Stimulated activated CD8-positive, alpha-beta memory T cell treated with anti-CD3 and anti-CD28 coated beads, Interleukin-12 subunit alpha, Interleukin-12 subunit beta, amount 100 ng/mL, for 4 hours (primary cell): ENCODE measurements at places on chromosomes 11 and 22.

GRCh38 chr11:93100211-93100610 is 97.6 kb downstream of the SLC36A4 start:
- no peak for DNase-seq

- DNase-seq = no peak
These were observed 155.6 kb downstream of the BRD1 start for GRCh38 chr22:49672014-49672516.

DNA sequence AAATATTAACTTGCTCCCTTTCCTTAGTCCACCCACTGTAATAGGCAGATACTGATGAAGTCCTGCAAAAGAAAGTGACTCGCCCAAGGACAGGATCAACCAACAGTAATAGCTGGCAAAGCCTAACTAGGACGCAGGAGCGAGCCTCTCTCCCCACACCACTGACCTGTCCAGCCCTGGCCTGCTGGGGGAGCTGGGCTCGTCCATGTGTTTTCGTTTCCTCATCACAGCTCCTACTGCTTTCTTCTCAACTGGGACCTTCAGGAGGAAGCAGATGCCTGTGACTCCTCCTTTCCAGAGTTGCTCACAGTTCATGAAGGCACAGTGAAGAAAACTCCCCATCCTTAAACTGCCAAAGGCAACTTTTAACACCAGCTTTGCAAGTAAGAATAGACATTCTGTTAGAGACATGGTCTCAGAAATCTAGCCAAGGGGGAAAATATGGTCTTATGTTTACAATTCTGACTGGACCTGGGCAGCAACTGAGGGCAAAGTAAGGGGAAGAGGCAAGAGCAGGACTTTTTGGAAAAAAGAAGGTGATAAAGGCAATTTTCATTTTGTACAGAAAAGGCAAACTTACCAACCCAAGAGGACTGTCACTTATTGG is 11.6 kb upstream of the GPHA2 start:
- DNase-seq = no peak

DNA sequence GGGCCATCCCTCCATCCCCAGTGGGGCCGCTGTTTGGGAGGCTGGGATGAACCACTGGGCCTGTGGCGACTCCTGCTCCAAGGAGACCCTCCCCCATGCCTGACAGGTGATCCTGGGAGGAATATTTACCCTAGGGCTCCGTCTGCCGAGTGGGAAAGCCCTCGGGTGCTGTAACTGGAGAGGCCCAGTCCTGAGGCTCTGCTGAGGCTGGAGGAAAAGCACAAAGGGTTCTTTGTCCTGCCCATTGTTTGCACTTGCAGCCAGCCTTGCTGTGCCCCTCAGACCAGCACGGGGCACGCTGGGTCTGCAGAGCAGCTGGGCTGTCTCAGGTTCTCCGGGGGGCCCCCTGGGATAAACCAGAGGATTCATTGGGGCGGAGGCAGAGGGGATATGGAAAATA is 321.1 kb downstream of the MN1 start:
- no peak for DNase-seq

DNA sequence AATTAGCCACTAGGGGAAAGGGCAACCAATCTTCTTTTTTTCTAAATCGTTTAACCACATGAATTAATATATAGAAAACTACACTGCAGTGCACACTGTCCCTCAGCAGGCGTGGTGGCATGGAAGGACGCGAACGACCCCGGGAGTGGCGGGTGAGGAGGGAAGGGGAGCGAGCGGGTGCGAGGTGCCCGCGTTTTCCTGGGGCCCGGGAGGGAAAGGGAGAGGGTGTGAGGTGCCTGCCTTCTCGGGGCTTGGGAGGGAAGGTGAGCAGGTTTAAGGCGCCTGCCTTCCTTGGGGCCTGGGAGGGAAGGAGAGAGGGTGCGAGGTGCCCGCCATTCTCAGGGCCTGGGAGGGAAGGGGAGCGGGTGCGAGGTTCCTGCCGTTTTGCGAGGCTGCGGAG is 765 bp downstream of the GAB4 start:
- no peak for DNase-seq

DNA sequence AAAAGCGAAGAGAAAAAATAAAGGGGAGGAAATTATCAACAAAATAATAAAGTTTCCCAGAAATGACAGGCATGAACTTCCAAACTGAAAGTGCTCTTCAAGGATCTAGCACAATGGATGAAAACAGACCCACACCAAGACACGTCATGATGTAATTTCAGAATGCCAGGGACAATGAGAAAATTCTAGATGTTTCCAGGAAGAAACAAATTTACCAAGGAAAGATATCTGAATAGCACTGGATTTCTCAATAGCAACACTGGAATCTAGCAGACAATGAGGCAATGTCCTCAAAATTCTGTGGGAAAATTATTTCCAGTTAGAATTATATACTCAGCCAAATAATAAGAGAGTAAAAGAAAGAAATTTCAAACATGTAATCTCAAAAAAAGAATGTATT is 46.0 kb downstream of the DENND5A start:
- DNase-seq = no peak

DNA sequence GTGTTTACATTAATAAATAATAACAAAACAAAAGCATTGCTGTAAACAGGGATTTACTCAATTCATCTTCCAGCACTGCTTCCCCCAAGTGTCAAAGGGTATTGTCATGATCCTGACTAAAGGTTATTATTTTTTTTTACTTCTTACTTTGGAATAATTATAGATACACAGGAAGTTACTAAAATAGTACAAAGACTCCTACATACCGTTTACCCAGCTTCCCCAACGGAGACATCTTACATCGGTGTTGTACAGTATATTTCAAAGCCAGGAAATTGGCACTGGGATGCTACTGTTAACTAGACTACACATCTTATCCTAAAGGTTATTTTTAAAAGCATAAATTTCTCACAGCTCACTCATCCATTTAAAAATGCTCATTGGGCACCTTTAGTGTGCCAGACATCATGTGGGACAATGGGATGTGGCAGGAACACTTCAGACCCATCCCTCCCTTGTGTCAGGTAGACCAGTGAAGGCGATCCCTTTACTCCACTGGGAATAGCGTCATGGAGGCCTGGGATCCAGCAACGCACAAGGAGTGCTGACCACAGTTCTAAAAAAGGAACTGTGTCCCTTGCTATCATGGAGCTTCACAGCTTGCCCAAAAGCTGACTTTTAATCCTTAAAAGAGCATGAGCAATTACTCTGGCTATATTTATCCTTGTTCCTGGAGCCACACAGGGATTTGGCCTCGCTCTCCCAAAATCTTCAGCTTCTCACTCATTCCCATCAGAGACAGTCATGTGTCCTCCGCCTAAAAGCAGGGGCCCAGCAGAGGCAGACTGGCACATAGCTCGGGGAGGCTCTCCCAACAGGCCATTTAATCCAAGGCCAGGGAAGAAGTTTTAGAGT is 3.1 kb upstream of the IRAG1 start:
- no peak for DNase-seq

DNA sequence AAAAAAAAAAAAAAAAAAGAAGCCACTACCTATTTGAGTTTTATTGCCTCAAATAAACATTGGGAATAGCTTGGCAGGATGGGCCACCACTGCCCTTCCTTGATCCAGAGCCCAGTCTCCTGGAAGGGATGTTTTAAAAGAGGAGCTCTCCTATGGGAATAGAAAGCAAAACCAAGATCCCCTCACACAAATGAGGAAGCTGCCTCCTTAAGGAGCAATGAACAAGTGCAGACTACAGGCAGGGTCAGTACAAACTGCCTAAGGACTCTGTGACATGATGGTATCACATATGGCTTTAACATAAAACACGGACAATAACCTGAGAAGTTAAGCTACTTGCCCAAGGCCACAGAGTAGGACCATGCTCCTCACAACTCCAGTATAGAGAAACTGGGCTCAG is 120.8 kb downstream of the NAT10 start:
- no peak for DNase-seq

GRCh38 chr11:16989554-16989953 is 24.7 kb downstream of the PLEKHA7 start:
- no peak for DNase-seq

GRCh38 chr11:87861030-87861429 is 314.2 kb downstream of the RAB38 start:
- no peak for DNase-seq

DNA sequence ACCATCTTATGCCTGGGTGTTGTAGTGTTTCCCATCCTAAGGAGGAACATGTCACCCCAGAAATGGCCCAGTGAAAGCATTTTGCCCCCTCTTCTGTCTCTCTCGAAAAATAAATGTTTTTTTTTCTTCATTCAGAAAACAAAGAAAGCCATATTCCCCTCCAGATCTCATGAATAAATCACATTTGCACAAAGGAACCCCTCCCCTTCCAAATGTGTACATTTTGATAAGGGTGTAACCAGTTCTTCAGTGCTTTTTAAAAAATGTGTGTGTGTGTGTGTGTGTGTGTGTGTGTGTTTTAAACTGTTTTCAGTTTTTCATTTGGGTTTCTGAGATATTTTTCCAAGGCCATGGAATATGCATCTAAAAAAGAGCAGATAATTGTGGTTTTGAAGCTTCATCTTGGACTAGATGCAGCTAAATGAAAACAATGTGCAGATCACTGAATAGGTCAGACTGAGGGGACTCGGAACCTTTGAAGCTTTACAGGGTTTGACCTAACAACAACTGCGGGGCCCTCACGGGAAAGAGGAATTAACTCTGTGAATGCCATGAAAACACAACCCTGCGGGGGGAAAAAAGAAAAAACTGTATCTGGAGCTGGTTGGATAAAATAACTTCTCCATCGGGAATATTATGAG is 76.4 kb downstream of the YAP1 start:
- no peak for DNase-seq

- no peak for DNase-seq
These were observed 171.8 kb downstream of the TBC1D22A start for GRCh38 chr22:46934172-46934745.

GRCh38 chr11:103587901-103588788 is 448.3 kb upstream of the DDI1 start:
- DNase-seq = no peak

DNA sequence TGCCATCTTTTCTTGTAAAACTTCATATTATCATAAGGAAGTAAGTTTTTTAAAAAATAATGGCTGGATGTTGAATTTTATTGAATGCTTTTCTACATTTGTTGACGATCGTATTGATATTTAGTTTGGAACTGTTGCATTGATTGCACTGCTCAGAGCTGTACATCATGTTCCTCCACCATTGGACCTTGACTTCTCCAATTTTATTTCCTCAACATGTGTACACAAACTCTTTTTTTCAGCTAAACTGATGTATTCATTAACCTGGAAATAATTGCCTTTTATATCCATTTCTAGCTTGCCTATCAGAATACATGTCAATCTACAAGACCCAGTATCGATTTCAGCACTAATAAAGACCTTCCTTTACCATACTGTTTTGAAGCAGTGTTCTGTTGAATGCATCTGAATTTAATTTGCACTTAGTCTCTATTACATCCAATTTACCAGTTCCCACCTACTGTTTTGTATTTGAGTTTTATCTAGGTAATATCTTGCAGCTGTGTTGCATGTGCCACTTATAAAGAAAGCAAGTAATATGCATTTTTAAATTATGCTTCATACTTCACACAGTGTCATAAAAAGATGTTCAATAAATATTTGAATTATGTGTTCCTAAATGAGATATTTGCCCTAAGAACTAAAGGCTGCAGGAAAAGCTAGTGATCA is 5.5 kb downstream of the CEP57 start:
- no peak for DNase-seq

DNA sequence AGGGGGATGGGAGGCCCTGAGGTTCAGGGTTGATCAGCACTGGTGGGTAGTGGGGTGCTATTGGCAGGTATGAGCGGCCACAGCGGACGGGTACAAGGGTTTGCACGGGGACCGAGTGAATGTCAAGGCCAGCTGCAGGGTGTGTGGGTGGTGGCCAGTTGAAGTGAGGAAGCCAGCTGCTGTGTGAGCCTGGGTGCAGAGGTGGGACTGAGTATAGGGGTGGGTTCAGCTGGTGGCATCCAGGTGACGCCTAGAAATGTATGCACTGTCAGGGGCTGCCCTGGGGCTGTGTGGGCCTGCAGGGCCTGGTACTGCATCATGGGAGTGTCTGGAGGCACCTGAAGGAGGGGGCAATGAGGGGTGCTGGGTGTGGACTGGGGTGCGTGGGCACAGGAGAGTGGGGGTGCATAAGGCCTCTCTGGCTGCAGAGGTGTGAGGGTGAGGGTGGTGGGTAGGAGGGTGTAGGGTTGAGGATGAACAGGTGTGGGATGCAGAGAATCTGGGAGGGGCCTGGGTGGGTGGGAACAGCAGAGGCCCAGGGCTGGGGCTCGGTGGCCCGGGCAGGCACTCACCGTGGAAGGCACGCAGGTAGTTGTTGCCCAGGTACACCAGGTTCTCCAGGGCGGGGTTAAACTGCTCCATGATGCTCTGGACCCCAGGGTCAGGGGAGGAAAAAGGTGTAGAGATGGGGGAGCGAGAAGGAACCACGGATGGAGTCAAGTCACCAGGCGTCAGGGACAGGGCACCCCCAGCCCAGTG is 1.7 kb downstream of the BAIAP2L2 start:
- no peak for DNase-seq

DNA sequence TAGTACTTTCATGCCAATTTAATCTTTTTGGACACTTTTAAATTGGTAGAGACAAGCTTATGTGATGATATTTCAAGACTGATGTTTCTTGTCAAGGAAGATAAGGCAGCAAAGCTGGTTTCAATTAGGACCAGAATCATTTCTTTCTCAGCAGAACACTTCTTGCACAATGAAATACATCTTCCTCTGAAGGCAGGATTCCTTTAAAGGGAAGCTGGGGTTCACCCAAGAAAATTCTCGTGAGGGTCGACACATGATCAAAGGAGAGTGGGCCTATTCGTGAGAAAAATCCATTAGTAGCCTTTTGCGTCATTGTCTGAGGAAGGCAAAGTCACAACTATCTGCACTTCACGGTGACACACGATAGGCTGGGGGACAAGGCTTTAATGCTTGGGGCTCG is 17.6 kb downstream of the TTC12 start:
- no peak for DNase-seq
